CD4-positive, alpha-beta T cell (primary cell): ENCODE measurements at places on chromosomes 11 and 22.

GRCh38 chr22:29700900-29701154 is 19.0 kb upstream of the CABP7 start:
- DNase-seq = no peak

DNA sequence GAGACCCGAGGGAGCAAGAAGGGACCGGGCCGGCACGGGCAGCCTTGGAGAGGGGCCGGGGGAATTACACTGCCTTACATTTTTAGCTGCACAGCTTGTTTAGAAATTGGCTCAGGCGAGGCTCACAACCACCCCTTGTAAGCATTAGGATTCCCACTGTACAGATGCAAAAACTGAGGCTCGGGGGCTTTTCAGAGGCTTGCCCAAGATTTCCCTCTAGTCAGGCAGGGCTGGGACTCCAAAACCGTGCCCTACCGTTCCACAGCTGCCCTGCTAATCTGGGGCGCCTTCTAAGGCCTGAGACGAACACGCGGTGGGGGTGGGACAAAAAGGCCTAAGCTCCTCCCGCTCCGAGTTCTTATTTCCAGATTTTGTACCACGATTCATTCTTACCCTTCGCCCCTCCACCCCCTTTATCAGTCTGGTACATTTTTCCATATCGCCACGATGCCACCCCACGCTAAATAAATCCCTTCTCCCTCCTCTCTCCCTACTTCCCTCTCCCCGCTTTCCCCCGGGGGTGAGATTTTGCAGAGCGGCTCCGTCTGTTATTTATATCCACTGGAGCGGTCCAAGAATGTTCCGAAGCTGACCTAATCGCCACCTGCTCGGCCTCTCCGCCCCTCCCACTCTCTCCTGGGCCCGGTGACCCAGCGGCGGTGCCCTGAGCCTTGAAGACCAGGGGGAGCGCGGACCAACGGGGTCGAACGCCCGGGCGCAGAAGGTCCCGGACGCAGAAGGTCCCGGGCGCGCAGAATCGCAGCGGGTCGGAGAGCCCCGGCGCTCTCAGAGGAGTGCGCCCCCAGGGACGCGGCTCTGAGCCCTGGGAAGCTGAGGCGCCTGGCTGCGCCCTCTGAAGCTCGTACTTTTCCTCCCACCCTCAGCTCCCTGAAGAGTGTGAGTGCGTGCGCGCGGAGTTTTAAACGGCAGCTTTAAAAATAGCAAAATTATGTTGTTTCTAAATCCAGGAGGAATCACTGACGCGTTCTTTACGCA is 764 bp upstream of the PACSIN3 start:
- DNase-seq = peak; percentile 72

DNA sequence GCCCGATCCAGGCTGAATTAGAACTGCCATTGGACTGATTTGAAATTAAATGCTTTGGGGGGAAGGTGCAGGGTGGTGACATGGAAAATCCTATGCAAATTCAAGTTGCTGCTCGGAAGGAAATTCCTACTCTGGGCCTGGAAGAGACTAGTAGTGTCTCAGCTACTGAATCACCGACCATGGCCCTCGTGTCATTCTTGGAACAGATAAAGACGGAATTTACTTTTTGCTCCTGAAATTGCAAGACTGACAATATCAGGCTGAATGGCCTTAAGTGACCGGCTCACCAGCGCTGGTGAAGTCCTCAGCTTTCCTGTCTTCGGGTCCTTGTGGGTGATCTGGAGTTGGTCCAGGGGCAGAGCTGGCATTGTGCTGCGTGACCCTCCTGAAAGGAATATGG is 6.1 kb downstream of the ASCC2 start:
- no peak for DNase-seq

DNA sequence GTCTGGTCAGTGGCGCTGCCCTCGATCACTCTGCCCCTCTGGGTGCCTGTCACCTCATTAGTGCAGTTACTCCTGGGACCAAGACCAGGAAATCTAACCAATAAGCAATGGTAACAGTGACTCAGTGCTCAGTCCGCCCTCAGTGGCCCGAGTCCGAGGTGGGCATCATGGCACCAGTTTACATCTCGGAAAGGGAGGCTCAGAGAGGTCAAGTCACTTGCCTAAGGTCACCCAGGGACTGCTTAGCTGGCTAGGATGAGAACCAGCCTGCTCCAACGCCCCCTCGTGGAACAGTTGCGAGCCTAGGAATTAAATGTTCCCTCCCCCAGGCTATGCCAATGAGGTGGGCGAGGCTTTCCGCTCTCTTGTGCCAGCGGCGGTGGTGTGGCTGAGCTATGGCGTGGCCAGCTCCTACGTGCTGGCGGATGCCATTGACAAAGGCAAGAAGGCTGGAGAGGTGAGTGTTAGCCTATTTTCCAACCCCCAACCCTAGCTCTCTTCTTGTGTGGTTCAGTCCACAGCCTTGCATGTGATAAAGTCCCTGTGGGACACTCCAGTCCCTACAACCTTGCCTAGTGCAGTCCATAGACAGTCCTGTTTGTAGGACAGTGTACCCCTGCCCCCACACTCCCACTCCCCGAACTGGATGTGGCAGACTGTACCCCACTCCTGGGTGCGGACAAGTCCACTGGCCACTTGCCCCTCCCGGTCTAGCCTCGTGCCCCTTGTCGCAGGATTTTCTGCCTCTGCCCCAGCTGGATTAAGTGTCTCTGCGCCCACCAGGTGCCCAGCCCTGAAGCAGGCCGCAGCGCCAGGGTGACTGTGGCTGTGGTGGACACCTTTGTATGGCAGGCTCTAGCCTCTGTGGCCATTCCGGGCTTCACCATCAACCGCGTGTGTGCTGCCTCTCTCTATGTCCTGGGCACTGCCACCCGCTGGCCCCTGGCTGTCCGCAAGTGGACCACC is 1.1 kb downstream of the MTFP1 start:
- DNase-seq = peak; percentile 73

- DNase-seq = no peak
Measured at GRCh38 chr11:20388096-20389055, 860 bp downstream of the PRMT3 start.

GRCh38 chr11:14454861-14455632 is 44.6 kb downstream of the COPB1 start:
- peak; percentile 55 for DNase-seq
